ENCODE measurements at places on chromosomes 2 and 18.

GRCh38 chr2:160700021-160700814, 206.6 kb upstream of the RBMS1 start:
- no peak for DNase-seq

DNA sequence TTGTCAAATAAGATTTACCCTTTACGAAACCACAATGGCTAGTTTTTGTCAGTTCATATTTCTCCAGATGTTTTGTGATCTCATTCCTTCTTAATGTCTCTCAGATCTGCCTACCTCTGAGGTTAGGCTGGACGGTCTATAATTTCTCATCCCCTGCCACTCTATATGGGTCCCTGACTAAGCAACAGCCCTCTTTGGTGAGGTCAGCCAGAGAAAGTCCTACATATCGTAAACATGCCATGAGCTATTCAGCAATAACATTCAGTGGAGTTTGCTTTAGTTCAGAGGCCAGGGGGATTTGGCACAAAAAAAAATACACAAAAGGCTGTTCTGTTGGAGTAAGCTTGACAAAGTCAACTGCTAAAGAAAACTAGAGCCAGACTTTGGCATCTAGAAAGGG, 192.1 kb upstream of the NCKAP5 start:
- no peak for DNase-seq

DNA sequence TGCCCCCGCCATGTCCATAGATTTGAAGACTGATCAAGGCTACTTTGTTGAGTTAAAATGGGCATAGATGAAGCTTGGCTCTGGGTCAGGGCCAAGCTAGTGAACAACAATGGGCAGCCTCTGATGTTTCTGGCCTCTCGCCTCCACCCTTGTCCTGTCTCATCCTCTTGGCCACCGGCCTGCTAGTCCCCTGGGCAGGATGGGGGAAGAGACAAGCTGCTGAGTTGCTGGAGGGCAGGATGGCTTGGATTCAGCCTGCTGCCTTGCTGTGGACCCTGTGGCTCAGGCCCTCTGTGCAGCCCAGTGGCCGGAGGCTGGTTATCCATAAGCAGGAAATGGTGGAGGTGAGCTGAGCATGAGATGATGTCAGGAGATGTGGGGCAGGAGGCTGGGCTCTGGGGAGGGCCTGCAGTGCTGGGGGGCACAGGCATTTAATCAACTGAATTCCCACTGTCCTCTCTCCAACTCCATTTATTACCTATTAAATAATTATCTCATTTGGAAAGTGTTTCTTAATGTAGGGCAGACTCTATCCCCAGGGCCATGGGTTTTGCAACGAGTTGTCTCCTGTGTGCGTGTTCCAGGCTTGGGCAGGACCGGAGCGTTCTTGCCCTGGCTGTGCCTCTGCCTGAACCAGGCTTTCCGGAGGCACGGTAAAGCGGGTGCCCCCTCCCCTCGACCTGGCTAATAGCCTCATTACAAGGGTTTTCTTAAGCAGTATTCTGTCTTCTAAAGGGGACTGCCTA, 122.9 kb downstream of the GLI2 start:
- no peak for DNase-seq

GRCh38 chr2:185811580-185811979, 73.0 kb downstream of the FSIP2 start:
- DNase-seq, result no peak

GRCh38 chr18:48492880-48493279, 46.0 kb upstream of the CTIF start:
- no peak for DNase-seq

DNA sequence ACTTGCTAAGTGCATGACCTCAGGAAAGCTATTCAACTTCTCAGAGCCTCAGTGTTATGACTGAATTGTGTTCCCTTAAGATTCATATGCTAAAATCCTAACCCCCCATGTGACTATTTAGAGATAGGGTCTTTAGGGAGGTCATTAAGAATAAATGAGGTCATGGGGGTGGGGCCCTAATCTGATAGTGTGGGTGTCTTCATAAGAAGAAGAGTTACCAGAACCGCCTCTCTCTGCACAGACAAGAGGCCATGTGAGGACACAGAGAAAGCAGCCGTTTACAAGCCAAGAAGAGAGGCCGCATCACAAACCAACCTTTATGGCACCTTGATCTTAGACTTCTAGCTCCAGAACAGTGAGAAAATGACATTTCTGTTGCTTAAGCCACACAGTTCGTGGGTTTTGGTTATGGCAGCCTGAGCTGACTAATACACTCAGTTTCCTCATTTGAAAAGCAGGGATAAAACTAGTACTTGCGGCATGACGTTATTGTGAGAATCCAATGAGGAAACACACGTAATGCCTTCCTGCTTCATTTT, 9.9 kb downstream of the SH2D6 start:
- no peak for DNase-seq

DNA sequence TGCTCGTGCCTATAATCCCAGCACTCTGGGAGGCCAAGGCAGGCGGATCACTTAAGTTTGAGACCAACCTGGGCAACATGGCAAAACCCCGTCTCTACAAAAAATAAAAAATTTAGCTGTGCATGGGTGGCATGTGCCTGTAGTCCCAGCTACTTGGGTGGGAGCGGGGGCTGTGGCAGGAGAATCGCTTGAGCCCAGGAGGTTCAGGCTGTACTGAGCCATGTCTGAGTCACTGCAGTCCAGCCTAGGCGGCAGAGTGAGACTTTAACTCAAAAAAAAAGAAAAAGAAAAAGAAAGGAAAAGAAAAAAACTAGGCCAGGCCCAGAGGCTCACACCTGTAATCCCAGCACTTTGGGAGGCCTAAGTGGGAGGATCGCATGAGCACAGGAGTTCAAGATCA, 30.8 kb downstream of the TWSG1 start:
- DNase-seq, result no peak

DNA sequence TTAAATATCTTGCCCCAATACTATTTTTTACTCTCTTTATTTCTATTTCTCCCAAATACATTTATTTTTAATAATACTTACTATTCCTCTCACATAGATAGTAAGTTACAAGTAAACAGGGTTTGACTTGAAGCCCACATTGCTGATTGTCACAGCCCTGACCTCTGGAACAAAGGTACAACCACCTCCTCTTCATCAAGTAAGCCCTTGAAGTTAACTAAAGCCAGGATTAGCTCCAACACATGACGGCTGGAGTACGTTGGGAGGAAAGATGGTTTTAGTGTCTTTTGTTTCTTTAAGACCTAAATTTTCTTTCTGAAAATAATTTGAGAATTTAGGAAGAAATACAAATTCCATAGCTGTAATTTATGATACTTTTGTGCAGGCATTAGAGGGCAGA, 949 bp downstream of the MYOM1 start:
- no peak for DNase-seq

DNA sequence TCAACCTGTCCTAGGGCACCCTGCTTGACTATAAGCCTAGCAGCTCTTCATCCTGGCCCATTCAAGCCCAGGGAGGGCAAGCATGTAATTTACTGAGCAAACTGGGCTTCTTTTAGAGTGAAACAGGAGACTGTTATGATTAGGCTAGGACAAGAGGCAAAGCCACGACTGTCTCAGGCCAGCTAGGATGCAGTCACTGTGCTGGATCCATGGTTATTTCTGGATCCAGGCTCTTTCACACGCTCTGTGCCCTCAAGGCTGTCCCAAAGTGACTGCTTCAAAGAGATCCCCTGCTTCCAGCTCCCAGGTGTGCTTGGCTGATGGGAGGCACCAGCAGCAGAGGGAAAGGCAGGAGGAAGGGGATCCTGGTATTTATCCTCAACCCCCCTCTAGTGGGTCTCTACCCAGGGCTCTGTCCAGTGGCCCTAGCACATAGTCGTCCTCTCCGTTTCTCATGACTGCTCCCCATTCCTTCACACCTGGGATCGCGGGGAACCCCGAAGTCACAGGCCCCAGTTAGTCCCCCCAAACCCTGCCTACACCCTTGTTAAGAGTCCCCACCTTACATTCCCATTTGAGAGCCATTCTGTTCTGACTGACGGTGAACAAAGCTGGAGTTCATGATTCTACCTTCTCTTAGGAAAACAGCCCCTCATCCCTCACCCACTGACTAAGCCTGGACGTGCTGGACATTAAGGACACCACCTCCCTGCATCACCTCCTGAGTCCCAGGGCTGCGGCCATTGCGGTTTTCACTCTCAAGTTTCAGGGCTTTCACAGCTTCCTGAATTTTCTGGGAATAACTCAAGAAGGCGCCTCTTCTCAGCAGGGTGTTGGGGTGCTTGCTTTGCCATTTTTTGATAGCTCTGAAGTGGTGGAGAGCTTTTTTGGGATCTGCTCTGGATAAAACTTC, 63.2 kb downstream of the POLR1A start:
- no peak for DNase-seq

DNA sequence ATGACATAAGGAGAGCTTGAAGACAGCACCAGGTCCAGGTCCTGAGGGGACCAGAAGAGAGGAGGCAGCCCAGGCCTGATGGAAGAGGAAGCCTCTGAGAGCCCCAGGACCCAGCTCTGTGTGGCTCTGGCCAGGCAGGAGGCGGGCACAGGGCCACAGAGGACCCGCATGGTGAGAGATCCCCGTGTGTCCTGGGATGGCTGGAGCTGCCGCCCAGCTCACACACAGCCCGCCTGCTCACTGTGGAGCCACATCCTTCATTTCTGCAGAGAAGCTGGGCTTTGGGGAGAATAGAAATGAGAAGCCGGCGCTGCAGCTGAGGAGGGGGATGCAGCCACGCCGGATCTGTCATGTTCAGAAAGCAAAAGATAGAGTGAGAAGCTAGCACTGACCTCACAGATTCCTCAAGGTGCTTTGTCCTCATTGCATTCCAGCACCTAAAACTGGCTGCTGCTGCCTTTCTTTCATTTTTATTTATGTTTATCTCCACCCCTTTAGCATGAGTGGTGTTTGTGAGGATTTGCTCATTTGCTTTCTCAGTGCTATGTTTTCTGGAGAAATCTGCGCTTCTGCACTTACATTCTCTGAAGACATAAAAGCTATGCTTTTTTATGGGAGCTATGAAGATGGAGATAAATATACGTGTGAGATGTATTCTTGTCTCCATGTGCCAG, 307.6 kb upstream of the MYT1L start:
- no peak for DNase-seq

Measured in hypothalamus (tissue), 51 donors.